Kidney (tissue), 22 donors: ENCODE measurements at places on chromosomes 12 and 14. TPM values are rescaled to one million over a fixed set of nuclear protein-coding genes. Genes with fewer than 3 reads are reported as not detected.

GRCh38 chr12:26188127-26188526 lies 7.2 kb upstream of the SSPN start:
- no peaks in the 10 kb centered on the region for H3K4me1 ChIP-seq
- H3K36me3 ChIP-seq: no peaks in the 10 kb centered on the region
- DNase-seq: no peak

GRCh38 chr14:102683399-102684297 lies 91.2 kb downstream of the RCOR1 start:
- no peaks in the 10 kb centered on the region for H3K36me3 ChIP-seq
- DNase-seq: peak; percentile 19
- H3K4me3 ChIP-seq: no peak overlapping the region
- H3K27ac ChIP-seq: peak overlapping the region; percentile 36
- peaks cover 23% of the 10 kb centered on the region for H3K4me1 ChIP-seq

GRCh38 chr12:81957631-81958030 lies 198.5 kb upstream of the PPFIA2 start:
- DNase-seq: no peak
- no peak overlapping the region for H3K27ac ChIP-seq
- H3K36me3 ChIP-seq: no peaks in the 10 kb centered on the region
- H3K4me1 ChIP-seq: no peaks in the 10 kb centered on the region
- no peaks in the 10 kb centered on the region for H3K27me3 ChIP-seq

DNA sequence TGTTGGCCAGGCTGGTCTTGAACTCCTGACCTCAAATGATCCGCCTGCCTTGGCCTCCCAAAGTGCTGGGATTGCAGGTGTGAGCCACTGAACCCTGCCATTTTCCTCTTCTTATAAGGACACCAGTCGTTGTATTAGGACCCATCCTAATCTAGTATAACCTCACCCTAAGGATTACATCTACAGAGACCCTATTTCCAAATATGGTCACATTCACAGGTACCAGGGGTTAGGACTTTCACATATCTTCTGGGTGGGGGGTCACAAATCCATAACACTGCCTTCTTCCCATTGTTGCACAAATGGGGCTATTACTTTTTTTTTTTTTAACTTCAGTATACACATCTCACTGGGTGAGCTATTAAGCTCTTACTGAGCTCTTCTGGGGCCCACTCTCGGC lies 38.6 kb downstream of the ARF6 start:
- no peak overlapping the region for H3K27ac ChIP-seq
- H3K27me3 ChIP-seq: no peaks in the 10 kb centered on the region
- no peak for DNase-seq
- no peaks in the 10 kb centered on the region for H3K36me3 ChIP-seq
- H3K4me3 ChIP-seq: no peak overlapping the region

DNA sequence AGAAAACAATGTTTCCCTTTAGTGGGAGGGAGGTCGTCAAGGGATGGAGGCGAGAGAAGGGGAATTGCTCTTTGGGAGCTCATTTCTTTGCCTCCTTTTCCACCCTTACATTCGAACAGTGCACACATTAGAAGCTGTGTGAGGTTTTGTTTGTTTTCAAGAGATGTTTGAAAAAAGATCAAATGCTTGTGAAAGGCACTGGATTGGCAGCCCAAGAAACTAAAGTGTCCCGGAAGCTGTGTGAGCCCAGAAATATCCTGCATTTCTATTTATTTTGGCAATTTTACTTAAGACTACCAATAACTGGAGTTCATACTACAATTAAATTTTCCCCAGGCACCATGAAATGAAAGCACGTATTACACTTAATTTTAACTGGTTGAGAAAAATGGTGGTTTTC lies 67.0 kb downstream of the IGF1 start:
- H3K27me3 ChIP-seq: no peaks in the 10 kb centered on the region
- DNase-seq: no peak
- H3K4me1 ChIP-seq: no peaks in the 10 kb centered on the region
- H3K4me3 ChIP-seq: no peak overlapping the region

DNA sequence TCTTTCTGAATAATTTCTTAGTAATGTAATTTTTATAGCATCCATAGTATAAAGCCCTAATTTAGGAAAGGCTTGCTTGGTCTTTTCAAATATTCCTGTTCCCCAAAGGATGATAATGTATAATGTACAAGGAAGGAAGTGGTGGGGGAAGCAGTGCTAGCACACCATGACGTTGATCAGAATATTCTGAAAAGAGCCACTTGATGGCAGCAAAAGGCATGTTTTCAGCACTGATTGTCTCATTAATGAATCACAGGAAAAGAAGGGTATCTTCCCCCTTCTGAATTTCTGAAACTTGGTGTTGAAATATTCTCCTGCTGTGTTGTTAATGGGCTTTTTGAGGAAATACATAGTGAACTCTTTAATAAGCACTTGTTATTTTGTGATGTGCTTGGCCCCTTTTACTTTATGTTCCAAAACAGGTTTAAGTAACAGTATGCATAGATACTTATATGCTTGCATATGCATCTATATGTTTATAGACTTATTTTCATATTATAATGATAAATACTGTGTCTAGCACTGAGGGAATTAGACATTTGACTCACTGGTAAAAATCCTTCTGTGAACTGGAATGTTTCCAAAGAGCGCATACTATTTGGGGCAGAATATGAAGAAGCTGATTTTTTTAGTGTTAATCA lies 122.0 kb downstream of the TMEM117 start:
- no peak overlapping the region for H3K4me3 ChIP-seq
- H3K27me3 ChIP-seq: no peaks in the 10 kb centered on the region
- H3K27ac ChIP-seq: no peak overlapping the region
- no peaks in the 10 kb centered on the region for H3K4me1 ChIP-seq
- peak; percentile 49 for DNase-seq

REM2 gene
- total RNA-seq: 0.63 TPM

GRCh38 chr12:74021937-74022336 lies 515.7 kb upstream of the ATXN7L3B start:
- no peaks in the 10 kb centered on the region for H3K4me1 ChIP-seq
- no peak overlapping the region for H3K4me3 ChIP-seq
- no peak overlapping the region for H3K27ac ChIP-seq

DNA sequence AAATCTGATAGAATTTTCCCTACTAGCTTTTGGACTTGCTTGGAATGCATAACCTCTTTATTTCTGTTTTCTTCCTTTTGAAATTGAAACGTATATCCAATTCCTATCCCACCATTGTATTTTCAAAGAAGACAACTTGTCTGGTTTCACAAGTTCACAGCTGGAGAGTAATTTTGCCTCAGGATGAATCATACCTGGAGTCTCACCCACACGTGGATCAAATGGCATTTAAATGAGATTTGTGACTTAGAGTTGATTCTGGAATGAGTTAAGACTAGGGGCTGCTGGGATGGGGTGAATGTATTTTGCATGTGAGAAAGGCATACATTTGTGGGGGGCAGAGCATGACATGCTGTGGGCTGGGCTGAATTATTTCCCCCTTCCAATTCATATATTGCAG lies 516.5 kb upstream of the MGAT4C start:
- no peaks in the 10 kb centered on the region for H3K27me3 ChIP-seq
- no peak overlapping the region for H3K4me3 ChIP-seq
- H3K36me3 ChIP-seq: no peaks in the 10 kb centered on the region
- DNase-seq: no peak
- H3K27ac ChIP-seq: no peak overlapping the region
